ENCODE measurements at places on chromosomes 3 and 15.

DNA sequence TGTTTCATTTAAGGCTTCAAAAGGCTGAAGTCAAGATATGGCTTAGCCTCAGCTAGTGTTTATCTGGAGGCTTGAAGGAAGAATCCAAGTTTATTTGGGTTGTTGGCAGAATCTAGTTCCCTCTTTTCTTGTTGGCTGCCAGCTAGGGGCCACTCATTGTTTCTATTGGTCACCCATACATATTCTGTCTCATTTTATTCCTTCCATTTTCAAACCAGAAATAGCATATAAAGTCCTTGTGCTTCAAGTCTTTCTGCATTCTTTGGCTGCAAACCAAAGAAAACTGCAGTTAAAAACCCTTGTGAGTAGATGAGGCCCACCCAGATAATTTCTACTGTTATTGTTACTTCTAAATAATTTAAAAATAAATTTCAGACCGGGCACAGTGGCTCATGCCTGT is 301.7 kb downstream of the OXSM start:
- no peak for DNase-seq

- DNase-seq = no peak
These were observed 28.2 kb upstream of the IL12A start for GRCh38 chr3:159960188-159961148.

GRCh38 chr3:141454906-141455602 is 31.8 kb upstream of the RASA2 start:
- DNase-seq = peak; percentile 83

GRCh38 chr15:51075826-51076523 is 18.7 kb downstream of the TNFAIP8L3 start:
- DNase-seq = no peak

- DNase-seq = no peak
These were observed 702.9 kb upstream of the NAALADL2 start for GRCh38 chr3:174156200-174156599.

DNA sequence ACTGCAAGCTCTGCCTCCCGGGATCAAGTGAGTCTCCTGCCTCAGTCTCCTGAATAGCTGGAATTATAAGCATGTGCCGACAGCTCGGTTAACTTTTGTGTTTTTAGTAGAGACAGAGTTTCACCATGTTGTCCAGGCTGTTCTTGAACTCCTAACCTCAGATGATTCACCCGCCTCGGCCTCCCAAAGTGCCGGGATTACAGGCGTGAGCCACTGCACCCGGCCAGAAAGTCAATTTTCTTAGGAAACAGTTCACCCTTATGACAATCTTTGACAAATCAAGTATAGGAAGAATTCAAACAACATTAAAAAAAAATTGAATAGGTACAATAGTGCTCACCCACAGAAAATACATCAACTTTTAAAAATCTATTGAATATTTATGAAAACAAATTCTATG is 23.6 kb upstream of the DUT start:
- no peak for DNase-seq

DNA sequence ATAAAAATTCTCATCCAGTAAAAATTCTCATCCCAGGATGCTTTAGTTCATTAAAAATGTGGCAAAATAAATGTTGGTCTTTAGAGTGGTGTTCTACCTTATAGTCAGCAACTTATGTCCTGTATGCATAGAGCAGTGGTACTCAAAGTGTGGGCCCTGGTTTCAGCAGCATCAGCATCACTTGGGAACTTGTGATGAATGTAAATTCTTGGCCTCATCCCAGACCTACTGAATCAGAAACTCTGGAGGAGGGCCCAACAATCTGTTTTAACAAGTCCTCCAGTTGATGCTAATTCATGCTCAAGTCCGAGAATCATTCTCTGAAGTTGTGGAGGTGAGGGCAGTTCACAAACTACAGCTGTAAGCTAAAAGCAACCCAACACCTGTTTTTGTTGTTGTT is 307.3 kb upstream of the SATB1 start:
- DNase-seq = no peak

DNA sequence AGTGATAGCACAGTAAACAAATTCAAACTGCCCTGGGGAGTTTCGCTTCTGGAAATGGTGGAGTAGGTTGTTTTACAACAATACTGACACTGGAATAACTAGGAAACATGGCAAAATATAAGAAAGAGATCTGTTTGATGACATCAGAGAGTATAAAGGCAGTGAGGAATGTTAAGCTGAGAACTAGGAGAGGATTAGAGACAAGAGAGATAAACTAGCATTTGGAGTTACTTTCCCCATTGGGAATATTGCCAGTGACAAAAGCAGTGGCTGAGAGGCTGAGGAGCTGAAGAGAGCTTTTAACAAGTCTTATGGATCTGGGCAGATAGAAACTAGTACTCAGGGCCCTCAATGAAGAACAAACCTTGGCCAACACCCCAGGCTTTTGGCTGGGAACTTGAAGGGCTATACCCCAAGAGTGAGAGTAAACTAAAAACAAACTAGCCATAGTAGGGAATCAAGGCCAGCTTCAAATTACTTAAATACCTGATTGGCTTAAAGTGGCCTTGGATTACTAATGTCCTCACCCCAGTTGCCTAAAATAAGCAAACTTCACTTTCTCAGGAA is 280.4 kb downstream of the KLF13 start:
- no peak for DNase-seq

DNA sequence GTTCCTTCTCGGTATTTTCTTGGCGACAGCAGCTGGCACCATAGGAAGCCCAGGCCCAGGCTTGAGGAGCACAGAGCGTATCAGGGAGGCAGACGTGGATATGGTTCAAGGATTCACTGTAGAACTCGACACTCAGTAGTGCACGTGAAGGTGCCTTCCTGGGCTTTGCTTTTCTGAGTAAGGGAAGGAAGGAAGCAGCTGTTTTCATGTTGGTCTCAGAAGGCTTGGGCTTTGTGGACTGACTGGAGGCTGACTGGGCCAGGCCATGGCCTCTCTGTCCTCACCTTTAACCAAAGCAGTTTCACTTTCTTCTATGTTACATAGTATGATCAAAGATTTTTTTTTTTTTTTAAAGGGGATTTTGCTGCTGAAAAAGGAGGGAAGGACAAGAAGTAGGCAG is 6.9 kb upstream of the GHRL start:
- DNase-seq = peak; percentile 50

DNA sequence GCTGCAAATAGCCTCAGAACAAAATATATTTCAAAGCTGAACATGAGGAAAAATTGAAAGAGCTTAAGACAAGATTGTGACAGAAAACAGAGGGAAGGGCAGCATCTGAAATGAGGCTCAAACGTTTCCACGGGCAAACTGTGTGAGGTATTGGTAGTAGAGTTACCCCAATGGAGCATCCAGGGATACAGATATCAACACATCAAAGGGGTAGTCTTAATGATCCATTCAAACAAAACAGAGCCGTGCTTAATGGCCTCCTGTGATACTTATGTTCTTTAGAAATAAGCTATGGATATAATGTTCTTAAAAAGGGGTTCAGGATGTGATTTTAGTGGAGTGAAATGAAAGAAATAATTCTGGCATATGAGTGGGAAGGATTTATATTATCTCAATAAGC is 430.3 kb upstream of the PDZRN3 start:
- DNase-seq = no peak

- no peak for DNase-seq
These were observed 88.9 kb upstream of the TPRG1 start for GRCh38 chr3:189082666-189083427.

GRCh38 chr3:64306745-64307144 is 81.5 kb upstream of the PRICKLE2 start:
- DNase-seq = no peak

- DNase-seq = no peak
These were observed 60.8 kb downstream of the SNRK start for GRCh38 chr3:43346978-43347749.

- DNase-seq = peak; percentile 14
These were observed 29.9 kb downstream of the MBNL1 start for GRCh38 chr3:152298393-152299248.

DNA sequence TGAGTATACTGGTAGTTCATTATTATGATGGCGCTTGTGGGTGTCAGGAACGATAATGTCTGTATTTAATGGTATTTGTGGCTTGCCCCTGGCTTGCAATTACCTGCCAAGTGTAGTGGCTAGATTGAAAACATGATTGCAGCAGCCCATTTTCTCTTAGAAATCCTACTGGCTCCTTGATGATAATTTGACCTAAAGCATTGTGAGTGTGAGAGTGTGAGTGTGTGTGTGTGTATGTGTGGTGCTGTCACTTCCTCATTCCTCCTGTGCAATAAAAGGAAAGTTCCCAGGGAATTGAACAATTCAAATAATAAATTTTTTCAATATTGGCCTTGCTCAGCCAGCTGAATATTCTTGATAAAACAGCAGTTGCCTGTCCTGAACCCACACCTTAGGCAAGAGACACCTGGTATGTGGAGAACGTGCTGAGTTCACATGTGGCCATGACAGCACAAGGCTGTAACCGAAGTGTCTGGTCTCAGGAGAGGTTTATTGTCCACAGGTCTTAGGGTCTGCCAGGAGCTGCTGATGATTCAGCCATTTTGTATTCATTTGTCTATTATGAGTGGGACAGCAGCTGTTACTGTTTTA is 193.3 kb downstream of the CD47 start:
- no peak for DNase-seq

DNA sequence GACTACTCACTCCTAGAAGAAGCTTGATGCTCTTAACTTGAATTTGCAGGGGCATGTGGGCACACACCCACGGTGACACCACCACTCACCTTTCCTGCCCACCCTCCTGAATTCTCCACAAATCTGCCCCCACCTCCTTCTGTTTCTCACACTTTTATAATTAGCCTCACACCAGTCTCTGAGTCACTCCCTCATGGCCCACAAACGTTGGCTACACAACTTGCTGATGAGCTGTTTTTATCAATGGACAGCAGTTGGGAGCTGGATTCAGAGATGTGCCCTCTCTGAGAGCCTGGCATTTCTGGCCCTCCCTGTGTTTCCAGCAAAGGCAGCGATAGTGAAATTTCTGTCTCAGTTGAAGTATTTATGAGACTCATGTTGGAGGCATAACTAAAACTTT is 1.3 kb downstream of the COLQ start:
- no peak for DNase-seq

GRCh38 chr3:106816838-106817237 is 560.4 kb upstream of the CCDC54 start:
- DNase-seq = no peak

GRCh38 chr3:30448450-30449289 is 157.7 kb upstream of the TGFBR2 start:
- no peak for DNase-seq

DNA sequence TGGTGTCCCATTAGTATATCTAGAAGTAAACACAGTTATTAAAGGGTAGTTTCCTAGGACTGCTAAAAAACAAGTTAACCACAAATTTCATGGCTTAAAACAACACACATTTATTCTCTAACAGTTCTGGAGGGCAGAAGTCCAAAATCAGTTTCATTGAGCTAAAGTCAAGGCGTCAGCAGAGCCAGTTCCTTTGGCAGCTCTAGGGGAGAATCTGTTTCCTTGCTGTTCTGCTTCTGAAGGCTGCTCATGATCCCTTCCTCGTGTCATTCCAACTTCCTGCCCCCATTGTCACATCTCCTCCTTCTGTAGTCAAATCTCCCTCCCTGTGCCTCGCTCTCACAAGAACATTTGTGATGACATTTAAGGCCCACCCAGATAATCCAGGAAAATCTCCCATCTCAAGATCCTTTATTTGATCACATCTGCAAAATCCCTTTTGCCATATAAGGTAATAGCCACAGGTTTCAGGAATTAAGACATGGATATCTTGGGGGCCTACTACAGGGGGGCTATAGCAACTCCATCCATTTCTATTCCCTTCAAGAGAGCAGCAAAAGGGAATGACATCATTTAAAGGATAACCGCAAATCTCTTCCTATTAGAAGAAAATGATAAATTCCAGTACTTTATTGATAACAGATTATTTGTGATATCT is 50.1 kb downstream of the GPR176 start:
- DNase-seq = no peak

DNA sequence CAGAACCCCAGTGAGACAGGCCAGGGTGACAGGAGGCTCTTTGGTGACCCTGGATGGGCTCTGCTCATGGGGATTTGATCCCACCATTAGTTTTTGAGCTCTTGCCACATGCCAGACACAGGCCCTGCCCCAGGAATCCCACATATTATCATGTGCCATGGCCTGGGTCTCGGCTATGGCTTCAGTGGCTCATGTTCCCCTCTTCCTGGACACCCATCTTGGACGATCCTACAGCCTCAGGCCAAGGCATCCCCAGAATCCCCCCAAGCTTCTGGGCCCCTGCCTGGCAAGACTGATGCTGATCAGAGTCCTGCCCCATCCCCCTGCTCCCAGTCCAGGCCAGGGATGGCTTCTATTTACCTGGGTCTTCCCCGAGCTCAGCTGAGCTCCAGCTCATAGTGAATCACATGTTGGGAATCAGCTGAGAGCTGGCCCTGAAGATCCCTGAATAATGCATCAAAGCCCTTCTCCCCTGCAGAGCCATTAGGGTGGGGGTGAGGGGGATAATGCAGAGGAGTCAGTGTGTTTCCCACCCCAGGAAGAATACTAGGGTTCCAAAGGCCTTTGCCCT is 50.9 kb upstream of the CHRNB4 start:
- no peak for DNase-seq

GRCh38 chr3:28615971-28616370 is 267.3 kb upstream of the AZI2 start:
- no peak for DNase-seq

- DNase-seq = no peak
These were observed 49.2 kb downstream of the HDGFL3 start for GRCh38 chr15:83158393-83158792.

DNA sequence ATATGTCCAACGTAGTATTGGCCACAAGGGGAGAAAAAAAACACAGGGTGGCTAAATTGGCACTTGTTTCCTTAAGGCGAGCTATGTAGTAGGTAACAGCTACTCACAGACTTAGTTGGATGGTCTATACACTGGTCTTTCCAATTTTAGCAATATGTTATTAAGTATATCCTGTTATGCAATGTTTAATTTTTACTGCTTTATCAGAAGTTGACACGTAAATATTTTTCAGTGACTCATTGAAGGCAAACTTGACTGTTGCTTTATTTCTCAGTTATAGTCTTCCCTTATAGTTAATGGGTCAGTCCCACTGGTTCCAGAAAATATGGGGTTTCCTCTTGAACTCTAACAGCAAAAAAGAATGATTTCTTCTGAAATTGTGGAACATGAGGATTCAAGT is 46.5 kb downstream of the ADPGK start:
- DNase-seq = no peak

DNA sequence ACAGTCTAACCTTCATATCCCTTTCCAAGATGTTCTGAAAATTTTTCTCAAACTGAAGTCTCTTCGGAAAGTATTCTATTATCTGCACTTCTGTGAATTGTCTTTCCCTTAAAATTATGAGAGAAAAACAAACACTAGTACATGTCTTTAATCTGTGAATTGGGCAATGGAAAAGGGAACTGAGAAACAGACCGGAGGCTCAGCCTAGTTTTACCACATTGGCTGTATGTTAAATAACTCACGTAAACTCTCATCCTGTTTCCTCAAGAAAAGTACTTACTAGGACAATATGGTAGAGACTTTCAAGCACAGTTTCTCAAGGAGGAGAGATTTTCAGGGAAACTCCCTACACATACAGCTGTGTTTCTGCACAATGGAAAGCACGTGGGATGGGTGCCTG is 982.2 kb upstream of the SEMA6D start:
- no peak for DNase-seq

GRCh38 chr15:99201408-99202175 is 47.8 kb downstream of the TTC23 start:
- DNase-seq = no peak

- no peak for DNase-seq
These were observed 47.9 kb downstream of the RNF13 start for GRCh38 chr3:149860881-149861280.

- no peak for DNase-seq
These were observed 571.9 kb downstream of the RBMS3 start for GRCh38 chr3:29852767-29853166.

Measured in GM13977 (cell line).